ENCODE measurements at places on chromosomes 2 and 18. TPM values are rescaled to one million over a fixed set of nuclear protein-coding genes. Genes with fewer than 3 reads are reported as not detected.

GRCh38 chr2:16173893-16174692, 233.7 kb downstream of the MYCN start:
- no peak for DNase-seq

GRCh38 chr18:78727057-78727739, 252.4 kb upstream of the SALL3 start:
- DNase-seq: no peak

- no peak for DNase-seq
These were observed 1806.4 kb upstream of the CELF4 start for GRCh38 chr18:39371996-39372395.

DNA sequence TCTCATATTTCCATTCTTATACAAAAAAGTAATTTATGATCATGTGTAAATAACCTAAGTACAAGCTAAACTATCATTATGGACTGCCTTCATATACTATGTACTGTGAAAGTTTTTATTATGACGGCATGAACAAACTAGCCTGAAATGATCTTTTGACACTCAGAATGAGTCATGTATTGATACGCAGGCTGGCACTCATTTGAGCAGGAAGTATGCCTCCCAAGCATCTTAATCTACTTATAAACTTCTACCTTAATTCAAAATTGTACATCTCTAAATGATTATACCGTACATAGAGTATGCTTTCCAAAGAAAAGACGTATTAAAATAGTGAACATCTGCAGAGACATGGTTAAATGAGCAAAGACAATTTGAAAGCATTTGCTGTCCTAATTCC, 207.1 kb upstream of the SPOPL start:
- no peak for DNase-seq

GRCh38 chr2:6526093-6526824, 339.4 kb downstream of the CMPK2 start:
- DNase-seq: no peak

GRCh38 chr2:105779394-105779793, 34.7 kb downstream of the NCK2 start:
- no peak for DNase-seq

- no peak for DNase-seq
These were observed 59.5 kb downstream of the TMEM131 start for GRCh38 chr2:97936199-97936598.

GRCh38 chr2:64336171-64336570, 117.8 kb upstream of the LGALSL start:
- DNase-seq: no peak

- no peak for DNase-seq
These were observed 34.5 kb upstream of the TMEM178A start for GRCh38 chr2:39631256-39631655.

- no peak for DNase-seq
These were observed 41.9 kb upstream of the TANC1 start for GRCh38 chr2:158926478-158926948.

GRCh38 chr2:231557571-231558217, 27.4 kb upstream of the NMUR1 start:
- DNase-seq: peak; percentile 78

- DNase-seq: peak; percentile 59
These were observed 210.9 kb upstream of the PKDCC start for GRCh38 chr2:41836948-41837347.

GRCh38 chr2:193518041-193518817, 1323.5 kb upstream of the TMEFF2 start:
- no peak for DNase-seq

DNA sequence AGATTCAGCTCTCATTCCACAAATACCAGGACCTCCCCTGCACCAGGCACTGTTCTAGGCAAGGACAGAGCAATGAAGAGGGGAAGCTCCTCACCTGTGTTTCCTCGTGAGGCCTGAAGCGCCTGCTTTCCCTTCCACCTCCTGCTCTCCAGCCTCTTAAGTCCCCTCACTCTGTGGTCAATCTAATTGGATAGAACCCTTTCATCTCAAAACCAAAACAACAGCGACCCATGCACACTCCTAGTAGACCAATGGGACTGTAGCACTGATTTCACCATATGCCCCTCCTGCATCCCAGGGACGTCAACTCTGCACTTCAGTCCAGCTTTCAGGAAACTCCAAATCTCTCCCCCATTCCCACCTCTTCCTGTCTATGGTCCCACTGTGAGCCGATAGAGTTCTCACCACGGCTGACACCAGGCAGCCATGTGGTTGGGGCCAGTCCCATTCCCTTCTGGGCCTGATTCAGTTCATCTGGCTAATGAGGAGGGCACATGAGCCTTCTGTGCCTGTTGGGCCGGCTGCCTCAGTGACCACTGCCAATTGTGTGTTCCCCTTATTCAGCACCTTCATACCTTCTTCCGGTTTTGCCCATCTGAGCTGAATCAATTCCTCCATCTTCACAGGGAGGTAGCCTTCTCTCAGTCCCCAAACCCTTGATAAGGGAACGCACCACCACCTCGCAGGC, 33.3 kb upstream of the MAT2A start:
- no peak for DNase-seq

DNA sequence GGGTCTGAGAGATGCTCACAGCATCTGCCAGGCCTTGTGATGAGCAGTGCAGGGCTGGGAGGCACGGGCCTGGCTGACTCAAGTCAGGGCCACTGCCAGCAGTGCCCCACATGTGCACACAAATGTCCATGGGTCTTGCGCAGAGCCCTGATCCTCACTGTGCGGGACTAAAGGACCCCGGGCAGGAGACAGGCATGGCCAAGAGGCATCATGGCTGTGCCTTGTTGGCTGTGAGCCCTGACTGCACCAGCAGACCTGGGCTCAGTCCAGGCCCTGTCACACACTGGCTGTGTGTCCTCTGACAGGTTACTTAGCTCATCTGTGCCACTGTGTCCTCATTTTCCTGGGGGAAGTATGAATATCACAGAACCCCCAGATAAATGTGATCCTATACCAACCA, 4.0 kb downstream of the KCNIP3 start:
- no peak for DNase-seq

GRCh38 chr2:60560734-60561644, 7.5 kb upstream of the BCL11A start:
- no peak for DNase-seq

DNA sequence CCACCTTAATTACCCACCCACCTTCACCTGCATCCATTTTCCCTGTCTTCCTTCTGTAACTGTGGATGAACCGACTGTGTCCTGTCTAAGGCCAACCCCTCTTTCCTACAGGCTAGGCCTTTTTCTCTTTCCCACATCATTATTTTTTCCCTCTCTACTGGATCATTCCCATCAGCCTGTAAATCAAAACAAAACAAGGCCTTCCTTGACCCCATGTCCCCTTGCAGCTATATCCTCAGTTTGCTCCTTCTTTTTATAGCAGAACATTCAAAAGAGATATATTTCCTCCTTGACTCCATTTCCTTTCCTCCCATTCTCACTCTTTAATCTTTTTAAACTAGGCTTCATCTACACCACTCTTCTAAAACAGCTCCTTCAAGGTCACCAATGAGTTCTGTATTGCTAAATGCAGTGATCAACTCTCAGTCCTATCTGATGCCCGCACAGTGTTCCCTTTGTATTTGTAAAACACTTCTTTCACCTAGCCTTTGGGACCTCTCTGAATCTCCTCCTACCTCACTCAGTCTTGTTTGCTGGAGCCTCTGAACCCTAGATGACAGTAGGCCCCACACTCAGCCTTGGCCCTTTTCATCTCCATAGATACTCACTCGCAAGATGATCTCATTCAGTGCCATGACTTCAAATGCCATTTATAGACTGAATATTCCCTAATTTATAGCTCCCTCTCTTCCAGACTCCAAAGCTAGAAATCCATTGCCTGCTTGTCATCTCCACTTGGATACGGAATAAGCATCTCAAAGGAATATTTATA, 55.7 kb downstream of the CXCR4 start:
- no peak for DNase-seq

DNA sequence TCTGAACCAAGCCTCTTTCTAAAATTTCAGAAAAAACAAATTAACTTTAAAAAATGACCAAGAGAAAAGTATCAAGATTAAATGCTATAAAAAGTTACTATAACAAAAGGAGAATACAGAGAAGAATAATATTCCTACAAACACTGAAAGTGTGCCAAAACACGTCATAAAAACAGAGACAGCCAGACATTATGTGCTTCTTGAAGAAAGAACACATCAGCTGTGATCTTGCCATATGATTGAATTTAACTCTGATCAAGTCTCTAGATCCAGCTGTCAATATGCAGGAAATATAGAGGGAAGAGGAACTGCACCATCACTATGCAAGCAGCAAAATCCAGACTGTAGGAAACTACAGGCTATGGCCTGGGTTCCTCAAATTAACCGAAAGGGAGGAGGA, 33.7 kb upstream of the COL5A2 start:
- no peak for DNase-seq

DNA sequence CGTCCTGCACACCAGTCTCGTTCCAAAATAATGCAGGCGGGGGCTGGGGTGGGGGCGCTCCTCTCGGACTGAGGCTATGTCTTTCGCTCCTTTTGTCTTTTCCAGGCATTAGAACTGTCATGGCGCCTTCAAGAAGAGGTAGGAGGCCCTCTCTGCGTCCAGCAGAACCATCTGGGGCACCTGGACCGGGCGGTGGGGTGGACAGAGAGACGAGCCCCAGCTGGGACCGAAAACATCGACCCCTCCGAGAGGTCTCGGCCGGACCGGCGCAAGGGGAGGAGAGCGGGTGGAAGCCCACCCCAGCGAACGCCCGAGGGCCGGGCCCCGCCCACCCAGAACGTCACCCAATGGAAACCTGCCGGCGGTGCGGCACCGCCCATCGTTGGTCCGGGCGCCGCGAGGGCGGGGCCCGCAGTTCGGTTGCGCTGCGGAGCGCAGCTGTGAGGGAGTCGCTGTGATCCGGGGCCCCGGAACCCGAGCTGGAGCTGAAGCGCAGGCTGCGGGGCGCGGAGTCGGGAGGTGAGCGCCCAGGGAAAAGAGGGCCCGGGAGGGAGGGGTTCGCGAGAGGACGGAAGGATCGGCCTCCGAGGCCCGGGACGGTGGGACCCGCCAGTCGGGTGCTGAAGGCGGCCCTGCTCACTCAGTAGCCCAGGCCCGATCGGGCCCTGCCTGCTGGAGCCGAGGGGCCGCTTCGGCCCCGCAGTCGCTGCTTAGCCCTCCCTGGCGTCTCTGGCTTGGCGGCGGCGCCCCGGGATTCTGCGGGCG, at the start of gene NRBP1:
Gene NRBP1 (plus strand): TSS at position 419 of the 765 bp plus-strand sequence. CDS start 4,643 bp downstream, outside the sequence.
- peak; percentile 97 for DNase-seq

GRCh38 chr2:231571661-231572191, 20.9 kb upstream of the TEX44 start:
- no peak for DNase-seq

GRCh38 chr2:223003191-223003590, 48.8 kb upstream of the KCNE4 start:
- DNase-seq: no peak

DNA sequence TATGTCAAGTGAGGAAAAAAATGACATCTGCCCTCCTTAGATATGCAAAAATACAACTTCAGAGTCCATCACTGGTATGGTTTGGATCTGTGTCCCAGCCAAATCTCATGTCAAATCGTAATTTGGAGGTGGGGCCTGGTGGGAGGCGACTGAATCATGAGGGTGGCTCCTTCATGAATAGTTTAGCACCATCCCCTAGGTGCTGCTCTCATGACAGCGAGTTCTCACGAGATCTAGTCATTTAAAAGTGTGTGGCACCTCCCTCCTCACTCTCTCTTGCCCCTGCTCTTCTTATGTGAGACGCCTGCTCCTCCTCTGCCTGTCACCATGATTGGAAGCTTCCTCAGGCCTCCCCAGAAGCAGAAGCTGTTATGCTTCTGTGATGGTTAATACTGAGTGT, 5.9 kb upstream of the PSMA8 start:
- DNase-seq: no peak

- DNase-seq: no peak
These were observed 56.8 kb upstream of the MGAT4A start for GRCh38 chr2:98787700-98788099.

OR6B2 gene
- polyA plus RNA-seq: not detected

LYG1 gene
- polyA plus RNA-seq: 2.4 TPM

SPATA3 gene
- polyA plus RNA-seq: not detected

XIRP2 gene
- polyA plus RNA-seq: 149 TPM

LRATD1 gene
- 12.0 TPM for polyA plus RNA-seq

CTAGE1 gene
- not detected for polyA plus RNA-seq

SKOR2 gene
- not detected for polyA plus RNA-seq

Measured in hindlimb muscle (tissue), 1 donor.